ENCODE measurements at places on chromosomes 6 and 20.

DNA sequence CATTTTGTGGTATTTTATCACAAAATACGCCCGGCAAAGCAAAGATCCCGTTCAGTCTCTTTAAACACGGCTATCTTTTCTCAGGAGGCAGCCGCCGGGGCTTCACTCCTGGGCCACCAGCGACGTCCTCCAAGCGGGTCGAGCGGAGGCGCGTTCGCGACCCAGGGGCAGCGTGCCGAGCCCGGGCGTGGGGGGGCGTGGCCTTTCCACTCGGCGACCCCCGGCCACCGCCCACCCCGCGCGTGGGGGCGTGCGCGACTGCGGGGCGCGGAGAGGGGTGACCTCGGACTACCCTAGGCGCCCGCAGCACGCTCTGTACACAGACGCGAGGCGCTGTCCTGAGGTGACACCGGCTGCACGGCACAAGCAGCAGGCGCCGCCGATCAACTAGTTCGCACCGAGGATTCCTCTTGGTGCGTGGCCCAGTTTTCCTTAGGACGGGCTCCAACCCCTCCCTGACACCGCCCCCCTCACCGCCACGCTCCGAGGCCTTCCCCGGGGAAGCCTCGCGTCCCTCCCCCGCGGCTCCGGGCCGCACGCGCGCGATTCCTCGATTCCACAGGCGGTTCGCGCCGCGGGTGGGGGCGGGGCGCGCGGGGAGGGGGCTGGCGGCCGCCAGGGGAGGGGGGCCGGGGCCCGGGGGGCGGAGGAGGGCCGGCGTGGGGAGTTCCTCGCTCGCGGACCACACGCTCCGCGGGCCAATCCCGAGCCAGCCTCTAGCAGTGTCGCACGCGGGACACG, 1.1 kb upstream of the JARID2 start:
- peak; percentile 88 for DNase-seq

- DNase-seq: no peak
These were observed 165.8 kb upstream of the CITED2 start for GRCh38 chr6:139540276-139540675.

GRCh38 chr20:57225197-57225733, 41.2 kb downstream of the BMP7 start:
- DNase-seq: no peak

- DNase-seq: no peak
These were observed 36.1 kb downstream of the NKX2-4 start for GRCh38 chr20:21361266-21361665.

DNA sequence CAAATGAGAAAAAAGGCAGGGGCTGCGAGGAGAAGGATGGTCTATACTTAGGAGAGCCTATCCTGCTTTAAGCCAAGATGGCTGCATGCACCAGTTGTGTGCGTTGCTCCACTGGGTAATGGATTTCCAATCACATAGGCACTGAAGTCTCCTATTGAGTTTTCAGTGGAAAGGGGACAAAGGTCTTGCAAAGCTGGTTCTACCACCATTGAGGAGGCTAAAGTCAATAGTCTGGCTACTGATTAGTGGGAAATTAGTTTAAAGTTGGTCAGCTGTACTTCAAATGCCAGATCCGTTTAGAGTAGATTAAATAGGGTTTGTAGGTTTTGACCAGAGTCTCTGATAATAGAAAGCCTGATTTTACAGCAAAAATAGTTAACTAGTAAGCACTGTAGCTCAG, 104.9 kb downstream of the SESN1 start:
- no peak for DNase-seq

- DNase-seq: no peak
These were observed 122.2 kb downstream of the MTFR2 start for GRCh38 chr6:136127873-136128272.

DNA sequence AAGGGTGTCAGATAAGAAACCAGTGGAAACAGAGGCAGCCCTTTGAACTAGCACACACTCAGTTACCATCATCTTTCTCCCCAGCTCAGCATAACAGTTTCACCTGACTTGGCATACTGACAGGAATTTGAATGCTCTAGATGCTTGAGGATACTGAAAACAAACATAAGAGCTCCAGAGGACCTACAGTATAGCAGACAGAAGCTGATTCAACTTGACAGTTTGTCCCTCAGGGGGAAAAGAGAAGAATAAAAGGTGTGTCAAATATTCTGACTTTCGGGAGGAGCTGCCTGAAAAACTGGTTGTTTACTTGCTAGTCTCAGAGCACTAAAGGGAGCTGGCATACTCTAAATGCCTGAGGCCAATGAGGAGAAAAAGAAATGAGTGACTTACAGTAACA, 35.1 kb downstream of the EYS start:
- no peak for DNase-seq

Measured in WERI-Rb-1 (cell line).